CD4-positive, alpha-beta T cell treated with Interleukin-15 for 4 hours (primary cell): ENCODE measurements at places on chromosomes 13 and 19.

DNA sequence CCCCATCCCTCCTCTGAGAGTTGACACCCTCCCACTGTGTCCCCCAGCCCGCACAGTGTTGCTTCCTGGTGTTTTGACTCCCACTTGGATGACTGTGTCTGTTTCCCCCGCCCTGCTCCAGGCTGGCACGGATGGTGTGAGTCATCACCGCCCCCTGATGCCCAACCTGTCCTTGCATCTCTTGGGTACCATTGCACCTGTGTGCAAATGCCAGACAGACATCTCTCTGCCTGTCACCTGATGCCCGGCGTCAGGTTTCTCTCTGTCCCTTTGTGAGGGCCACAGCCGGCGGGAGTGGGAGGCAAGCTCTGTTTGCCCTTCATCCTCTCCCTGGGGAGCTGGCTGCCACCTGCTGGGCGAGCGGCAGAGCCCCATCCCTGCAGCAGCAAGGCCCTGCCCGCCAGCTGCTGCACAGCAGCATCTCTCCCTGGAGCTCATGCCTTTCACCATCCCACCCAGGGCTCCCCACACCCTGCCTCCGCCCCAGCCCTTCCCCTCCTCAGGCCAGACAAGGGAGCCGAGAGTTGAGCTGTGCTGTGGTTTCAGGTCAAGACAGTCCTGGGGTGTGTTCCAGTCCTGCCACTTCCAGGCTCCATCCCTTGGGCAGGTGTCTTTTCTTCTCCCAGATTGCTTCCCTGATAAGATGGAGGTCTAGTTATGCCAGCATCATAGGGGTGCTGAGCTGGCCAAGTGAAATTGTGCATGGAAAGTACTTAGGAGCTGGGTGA, 29.7 kb downstream of the NKPD1 start:
- no peak for DNase-seq

GRCh38 chr19:19578252-19578651, 40.2 kb downstream of the CILP2 start:
- DNase-seq: no peak

DNA sequence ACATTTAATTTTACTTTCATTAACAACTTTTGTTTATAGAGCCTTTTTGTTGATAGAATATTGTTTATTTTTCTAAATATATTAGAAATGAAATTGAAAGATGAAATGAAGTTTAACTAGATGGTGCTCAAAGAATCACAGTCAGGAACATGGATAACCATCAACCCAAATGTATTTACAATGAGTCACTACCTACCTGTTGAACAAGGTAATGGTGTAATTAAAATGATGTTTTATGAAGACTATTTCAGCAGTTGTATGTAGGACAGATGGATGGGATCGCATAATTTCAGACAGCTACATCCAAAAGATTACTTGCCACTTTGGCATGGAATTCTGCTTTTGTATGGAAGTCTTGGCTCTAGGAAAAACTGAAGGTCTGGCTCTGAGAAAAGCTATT, 403.6 kb upstream of the SLC10A2 start:
- no peak for DNase-seq

DNA sequence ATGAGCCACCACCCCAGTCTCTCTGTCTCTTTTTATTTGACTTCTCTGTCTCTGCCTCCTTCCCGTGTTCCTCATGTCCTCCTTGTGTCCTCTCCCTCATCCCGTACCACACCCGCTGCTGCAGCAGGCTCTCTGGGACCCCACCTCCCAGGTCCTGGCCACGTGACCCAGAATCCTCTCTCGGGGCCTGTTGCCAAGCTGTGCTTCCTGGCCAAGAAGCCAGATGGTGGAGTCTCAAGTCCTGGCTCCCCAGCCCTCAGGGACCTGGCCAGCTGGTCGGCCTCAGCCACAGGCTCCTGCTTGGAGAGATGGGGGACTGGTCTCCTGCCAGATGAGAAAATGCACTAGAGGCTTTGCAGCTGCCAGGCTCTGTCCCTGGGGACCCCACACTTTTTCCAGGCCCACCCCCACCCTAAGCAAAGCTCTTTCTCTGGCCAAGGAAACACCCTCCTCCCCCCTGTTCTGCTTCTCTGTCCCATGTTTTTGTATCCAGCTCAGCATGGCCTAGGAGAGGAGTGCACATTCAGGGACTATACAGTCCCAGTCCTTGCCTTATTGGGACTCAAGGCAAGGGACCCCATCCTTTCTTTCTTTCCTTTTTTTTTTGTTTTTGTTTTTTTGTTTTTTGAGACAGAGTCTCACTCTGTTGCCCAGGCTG, 34.3 kb upstream of the SHKBP1 start:
- DNase-seq: no peak

- no peak for DNase-seq
Measured at GRCh38 chr19:6267552-6268381, 12.0 kb downstream of the MLLT1 start.

GRCh38 chr13:24452044-24452443, 60.5 kb downstream of the PARP4 start:
- DNase-seq: no peak

- DNase-seq: no peak
Measured at GRCh38 chr13:19591864-19592263, 30.5 kb upstream of the TPTE2 start.

DNA sequence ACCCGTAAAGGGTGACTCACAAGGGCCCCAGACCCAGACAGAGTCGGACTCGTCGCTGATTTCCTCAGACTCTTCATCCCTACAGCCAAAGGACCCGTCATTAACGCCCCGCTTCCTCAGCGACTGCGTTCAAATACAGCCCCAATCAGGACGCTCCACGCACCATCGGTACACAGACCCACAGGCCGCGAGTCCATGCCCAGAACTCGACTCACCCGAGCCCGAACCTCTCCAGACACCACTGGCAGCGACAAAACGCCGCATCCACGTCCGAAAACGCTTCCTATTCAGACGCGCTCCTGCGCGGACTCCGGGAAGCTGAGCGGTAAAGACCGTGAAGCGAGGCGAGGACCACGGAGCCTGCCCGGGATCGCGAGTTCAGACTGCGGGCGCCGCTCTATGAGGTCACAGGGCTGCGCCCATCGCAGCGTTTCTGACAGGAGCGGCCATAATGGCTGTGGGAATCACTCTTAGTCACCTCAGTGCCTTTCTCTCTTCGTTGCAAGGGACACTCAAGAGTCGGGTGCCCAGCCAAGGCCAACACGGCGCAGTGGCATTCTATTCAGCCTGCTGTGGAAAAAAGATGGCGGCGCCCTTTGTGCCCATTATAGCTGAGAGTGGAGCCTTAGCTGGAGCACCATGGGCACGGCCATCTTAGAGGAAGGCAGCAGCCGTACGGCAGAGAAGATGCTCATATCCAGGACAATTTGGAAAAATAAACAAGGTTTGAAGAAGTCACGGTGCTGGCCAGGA, at the start of gene ZNF614:
TSS of gene ZNF614 (minus strand) at position 353 of the 753 bp plus-strand sequence. CDS start 2,634 bp downstream, outside the sequence.
- DNase-seq: peak; percentile 82

DNA sequence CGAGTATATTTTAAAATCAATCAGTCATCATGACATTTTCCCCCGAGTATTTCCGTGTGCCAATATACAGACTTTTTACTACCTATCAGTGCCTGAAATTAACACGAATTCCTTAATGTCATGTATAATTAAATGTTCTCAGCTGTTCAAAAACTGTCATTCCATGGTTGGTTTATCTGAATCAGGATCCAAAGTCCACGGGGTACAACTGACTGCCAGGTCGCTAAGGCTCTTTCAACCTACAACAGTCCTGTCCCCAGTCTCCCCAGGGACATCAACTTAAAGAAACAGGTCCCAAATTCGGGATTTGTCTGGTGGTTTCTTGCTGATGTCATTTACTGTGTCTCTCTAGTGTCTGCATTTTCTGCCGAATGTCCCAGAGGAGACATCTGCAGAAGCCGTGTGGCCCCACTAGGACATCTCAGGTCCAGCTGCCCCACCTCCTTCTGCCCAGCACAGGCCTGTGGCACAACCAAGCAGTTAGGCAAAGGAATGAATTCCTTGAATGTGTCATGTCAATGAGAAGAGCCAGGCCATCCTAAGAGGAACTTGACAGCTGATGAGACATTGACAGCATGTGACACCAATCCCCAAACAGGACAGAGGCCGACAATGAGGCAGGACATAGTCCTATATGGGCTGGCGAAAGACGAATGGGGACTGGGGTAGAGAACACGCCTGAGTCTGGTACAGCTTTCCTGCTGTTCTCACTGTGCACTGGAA, 109.5 kb downstream of the STK24 start:
- no peak for DNase-seq

GRCh38 chr19:10611907-10612306, 13.4 kb upstream of the SLC44A2 start:
- no peak for DNase-seq

- no peak for DNase-seq
Measured at GRCh38 chr13:75647126-75647784, 11.1 kb downstream of the LMO7 start.

- no peak for DNase-seq
Measured at GRCh38 chr19:30802424-30803013, 430.3 kb downstream of the ZNF536 start.

DNA sequence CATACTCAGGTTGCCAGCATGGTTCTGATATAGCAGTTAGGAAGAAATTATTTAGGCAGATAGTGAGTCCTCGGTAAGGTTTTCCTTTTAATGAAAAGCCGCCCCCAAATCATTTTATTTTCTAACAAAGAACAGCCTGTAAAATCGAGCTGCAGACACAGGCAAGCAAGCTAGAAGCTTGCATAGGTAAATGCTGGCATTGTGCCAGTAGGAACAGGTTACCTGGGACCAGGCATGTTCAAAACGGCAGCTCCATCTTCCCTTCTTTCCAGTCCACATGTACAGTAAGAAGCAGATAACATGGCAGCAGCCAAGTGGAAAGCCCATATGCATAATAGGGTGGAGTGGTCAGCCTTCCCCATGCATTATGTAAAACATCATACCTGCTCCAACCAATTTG, 71.1 kb downstream of the UGGT2 start:
- no peak for DNase-seq

DNA sequence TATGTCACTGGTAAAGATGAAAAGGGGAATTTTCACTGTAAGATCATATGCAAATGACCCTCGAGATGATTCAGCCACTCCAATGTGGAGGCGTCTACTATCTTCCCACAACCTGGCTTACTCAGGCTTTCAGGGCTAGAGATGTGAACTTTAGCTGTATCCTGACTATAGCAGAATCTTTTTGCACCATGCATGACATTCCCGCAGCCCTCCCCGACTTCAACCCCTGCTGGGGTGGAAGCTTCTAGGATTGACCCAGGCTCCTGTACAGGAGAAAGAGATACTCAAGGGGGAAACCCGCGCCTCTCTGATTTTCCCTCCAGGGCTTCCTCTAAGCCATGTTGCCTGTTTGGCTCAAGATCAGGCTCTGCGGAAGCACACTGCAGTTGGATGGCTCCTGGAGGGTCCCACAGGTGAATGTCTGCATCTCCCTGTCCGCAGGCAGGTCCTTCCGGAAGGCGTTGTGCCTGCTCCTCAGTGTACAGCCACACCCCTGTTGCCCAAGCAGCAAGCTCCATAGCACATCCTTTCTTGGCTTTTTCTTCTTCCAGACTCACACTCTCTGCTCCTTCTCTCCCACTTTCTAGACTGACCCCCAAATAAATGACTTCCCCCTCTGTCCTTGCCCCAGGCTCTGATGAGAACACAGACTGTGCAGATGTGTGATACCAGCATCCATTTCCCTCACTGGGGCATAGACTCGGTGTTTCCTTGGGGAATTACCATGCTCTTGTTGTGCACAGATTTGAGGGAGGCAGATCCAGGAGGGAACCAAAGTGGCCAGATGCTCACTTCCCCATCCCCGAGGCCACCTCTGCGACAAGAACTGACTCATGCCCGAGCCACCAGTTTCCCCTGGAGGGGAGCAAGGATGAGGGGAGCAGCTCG, 29.1 kb upstream of the POP4 start:
- DNase-seq: no peak

DNA sequence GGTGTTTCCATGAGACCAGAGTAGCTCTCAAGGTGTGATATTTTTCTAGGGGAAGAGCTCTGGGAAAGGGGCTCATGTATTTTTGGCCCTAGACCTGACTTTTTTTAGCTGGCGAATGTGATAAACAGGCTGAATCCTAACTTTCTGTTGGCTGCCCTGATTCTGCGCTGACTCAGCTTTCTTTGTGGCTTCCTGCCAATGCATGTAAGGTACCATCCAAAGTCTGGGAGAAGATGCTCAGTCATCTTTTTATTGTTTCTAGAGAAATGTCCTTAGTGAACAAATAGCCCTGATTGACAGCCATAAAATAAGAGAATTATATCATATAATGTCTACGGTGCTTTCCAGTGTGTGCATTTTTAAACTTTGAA, 113.6 kb upstream of the MBNL2 start:
- DNase-seq: no peak

DNA sequence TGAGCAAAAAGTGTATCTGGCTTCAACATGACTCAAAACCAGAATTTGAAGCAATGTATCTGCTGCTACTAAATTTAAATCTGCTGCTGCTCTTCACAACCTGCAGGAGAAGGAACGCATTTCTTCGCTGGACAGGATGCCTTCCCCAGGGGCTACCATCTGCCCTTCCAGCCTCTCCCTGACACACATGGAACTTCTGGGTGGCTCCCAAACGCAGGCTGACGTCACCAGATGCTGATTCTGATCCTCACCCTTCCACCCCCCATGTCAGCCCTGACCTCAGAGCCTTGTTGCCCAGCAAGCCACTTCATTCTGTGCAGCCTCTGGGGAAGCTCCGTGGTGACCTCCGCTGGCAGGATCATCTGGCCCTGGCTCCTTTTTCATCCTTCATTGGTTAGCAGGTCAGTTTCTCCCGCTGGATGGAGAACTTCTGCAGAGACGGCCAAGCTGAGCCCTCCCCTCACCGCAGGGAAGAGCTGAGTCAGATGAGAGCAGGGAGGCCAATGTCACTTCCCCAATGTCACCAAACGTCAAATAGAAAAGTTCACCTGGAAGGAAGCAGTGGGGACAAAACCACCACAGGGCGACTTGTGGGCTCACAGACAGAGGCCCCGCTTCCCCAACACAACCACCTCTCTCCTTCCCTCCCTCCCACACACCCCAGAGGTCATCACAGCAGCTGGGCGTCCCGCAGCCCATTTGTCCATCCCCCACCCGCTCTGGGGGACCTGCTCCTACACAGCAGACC, 14.0 kb upstream of the RAB20 start:
- no peak for DNase-seq

DNA sequence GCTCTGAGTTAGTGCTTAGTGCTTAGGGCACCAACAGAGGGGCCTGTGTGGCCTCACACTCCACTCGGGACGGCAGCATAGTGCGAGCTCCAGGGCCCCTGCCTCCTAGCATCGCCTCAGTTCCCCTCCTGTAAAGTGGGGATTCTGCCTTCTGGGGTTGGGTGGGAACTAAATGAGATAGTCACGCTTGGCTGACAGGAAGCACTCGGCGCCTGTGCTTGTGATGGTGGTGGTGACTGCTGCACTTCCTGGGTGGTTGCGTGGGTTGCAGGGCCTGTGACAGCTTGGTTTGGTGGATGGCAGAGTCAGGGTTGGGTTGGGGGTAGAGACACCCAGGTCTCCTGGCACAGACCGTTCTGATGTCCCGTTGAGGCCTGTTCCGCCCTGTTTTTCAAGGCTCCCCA, 7.7 kb downstream of the PLEKHF1 start:
- peak; percentile 89 for DNase-seq

- no peak for DNase-seq
Measured at GRCh38 chr13:90800082-90800746, 547.3 kb upstream of the MIR17HG start.
